ENCODE measurements at places on chromosomes 16 and 17.

GRCh38 chr17:45688353-45688752, 95.8 kb upstream of the CRHR1 start:
- no peak for DNase-seq

- peak; percentile 99 for DNase-seq
These were observed at the start of the genes EMC6 and TAX1BP3 for GRCh38 chr17:3668279-3669084. TSS of gene EMC6 (plus strand) at chr17:3668812. CDS start at chr17:3669147, 335 bp downstream. TSS of gene TAX1BP3 (minus strand) at chr17:3668578. CDS start at chr17:3668526, 52 bp downstream.

- DNase-seq = no peak
These were observed 45.0 kb downstream of the CDH13 start for GRCh38 chr16:82671741-82672140.

- no peak for DNase-seq
These were observed 148.7 kb downstream of the GRIN2A start for GRCh38 chr16:10033556-10033955.

DNA sequence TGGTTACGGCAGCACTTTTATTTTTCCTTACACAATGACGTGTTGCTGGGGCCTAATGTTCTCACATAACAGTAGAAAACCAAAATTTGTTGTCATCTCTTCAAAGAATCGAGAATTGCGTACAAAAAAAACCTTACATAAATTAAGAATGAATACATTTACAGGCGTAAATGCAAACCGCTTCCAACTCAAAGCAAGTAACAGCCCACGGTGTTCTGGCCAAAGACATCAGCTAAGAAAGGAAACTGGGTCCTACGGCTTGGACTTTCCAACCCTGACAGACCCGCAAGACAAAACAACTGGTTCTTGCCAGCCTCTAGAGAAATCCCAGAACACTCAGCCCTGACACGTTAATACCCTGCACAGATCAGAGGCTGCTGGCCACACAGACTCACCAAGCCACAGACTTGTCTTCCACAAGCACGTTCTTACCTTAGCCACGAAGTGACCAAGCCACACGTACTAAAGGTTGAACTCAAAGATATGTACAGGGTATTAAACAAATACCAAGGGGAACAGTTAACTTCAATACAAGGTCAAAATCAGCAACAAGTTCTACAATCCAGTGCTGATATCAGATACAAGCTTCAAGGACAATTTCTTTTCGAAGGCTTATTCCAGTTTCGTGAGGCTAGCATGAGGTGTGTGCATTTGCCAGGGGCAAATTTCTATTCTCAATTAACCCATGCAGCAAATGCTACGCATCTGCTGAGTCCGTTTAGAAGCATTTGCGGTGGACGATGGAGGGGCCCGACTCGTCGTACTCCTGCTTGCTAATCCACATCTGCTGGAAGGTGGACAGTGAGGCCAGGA, 2.4 kb downstream of the ACTG1 start:
- no peak for DNase-seq

GRCh38 chr17:43917348-43918025, 10.2 kb upstream of the MPP2 start:
- DNase-seq = peak; percentile 40
